Activated T-cell treated with anti-CD3 and anti-CD28 coated beads, Interleukin-2, amount 50 U/mL, for 48 hours (primary cell): ENCODE measurements at places on chromosomes 7 and 10.

DNA sequence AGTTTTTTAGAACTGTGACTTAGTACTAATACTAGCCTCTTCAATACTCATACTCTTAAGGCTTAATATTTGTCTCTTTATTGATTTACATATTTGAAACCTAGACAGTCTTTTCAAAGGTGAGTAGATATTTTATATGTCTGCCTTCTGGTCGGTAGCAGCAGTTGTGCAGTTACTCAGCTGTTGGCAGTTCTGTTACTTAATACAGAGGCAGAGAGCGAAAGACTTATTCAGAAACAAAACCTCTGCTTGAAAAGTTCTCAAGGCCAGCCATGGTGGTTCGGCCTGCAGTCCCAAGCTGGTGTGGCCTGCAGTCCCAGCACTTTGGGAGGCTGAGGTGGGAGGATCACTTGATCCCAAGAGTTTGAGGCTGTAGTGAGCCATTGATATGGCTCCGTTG, 84.2 kb downstream of the AUTS2 start:
- DNase-seq: no peak

DNA sequence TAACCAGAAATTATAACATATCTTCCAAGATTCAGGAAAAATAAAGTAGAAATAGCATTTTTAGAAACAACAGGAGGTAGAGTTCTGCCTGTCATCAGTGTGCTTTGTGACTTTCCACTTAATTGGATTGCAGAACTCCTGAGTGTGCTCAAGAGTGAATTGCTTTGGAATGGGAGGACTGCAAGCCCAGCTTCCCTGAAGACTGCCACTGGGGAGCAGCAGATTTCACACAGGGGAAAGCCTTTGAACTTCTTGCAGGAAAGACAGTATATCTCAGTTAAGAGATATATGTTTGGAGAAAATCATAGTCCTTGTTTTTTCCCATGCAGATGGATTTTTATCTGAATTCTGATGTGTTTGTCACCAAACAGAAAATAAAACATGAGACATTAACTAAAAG, 124.5 kb downstream of the TMEM168 start:
- DNase-seq: no peak

GRCh38 chr7:157784979-157785441, 448.2 kb downstream of the DNAJB6 start:
- no peak for DNase-seq

GRCh38 chr10:4028027-4028471, 243.0 kb upstream of the KLF6 start:
- no peak for DNase-seq

- DNase-seq: no peak
Measured at GRCh38 chr10:97503406-97503805, 4.7 kb downstream of the UBTD1 start.

DNA sequence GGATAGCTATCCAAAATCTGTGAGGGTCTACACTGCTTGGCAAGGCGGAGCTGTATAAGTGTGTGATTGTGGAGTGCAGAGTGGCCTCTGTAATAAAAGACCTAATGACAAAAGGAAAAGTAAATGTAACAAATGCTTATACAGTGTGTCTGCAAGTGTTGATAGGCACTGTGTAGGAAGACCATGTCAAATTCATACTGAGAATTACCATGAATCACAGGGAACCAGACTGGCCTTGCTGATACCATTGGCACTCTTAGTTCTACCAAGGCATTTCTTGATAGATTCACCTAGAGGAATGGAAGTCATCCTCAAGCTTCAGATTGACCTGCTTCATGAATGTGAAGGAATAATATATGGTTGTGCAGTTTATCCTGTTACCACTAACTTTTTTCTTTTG, 58.8 kb downstream of the CYCS start:
- DNase-seq: no peak

DNA sequence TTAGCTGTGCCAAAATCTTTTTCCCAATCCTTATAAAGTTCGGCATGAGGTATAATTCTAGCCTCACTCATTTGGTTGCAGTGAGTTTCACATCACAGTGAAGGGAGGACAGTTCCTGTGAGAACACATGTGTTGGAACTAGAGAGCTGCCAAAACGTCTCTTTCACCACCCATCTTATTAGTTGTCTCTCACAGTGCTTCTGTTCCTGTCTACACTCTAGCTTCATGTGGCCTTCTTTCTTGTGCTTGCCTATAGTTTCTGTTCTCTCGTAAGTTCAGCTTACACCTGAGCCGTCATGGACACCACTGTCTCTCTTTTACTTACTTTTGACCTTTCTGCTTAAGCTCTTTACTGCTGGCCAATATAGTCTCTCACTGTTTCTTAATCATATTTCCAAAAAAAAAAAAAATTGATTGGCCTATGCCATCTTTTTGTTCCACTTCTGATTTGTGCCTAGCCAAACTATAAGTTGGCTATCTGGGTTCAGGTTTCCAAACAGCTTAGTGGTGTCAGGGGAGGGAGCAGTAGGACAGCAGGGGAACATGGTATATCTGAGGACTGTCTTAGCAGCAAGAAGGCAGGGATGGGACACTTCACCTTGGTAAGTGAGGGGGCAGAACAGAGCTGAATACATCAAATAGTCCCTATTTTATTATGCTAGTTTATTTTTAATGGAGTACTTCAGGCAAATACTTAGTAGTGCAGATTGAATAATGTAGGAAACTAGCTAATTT, 38.0 kb downstream of the ZNRF2 start:
- no peak for DNase-seq

GRCh38 chr10:107740962-107741690, 576.6 kb upstream of the SORCS1 start:
- DNase-seq: no peak

DNA sequence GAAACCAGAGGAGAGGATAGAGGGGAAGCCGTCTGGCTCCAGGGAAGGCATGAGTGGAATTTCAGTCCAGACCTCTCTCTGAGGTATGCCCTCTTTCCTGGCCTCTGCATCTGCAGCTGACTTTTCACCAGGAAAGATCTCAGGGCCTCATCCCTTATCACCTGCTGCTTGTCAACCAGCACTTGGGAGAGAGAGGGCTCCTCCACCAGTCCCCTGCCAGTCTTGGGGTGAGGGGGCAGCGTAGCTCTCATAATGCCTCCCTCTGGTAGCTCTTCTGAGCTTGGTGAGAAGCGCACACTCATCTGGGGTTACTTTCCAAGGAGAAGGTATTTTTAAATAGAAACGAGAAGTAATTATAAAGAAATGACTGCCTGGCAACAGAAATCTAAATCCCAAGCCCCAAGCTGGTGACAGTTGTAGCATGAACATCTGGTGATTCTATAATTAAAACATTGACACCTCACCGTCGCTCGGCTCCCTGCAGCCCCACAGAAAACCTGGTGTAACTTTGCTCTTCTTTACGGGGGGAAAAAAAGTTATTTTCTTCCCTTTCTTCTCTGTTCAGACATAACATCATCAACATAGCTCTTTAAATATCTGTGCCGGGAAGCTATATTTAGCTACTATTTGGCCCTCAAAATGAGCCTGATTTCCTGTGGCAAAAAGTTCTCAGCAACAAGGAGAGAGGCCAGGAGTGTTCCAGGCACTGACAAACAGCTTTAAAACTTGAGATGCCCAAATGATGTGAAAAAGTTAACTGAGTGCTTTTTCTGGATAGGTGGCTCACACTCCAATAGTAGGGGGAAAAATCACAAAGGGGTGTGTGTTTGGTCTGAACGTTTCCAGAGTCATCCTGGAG, 26.9 kb downstream of the HIP1 start:
- DNase-seq: no peak

DNA sequence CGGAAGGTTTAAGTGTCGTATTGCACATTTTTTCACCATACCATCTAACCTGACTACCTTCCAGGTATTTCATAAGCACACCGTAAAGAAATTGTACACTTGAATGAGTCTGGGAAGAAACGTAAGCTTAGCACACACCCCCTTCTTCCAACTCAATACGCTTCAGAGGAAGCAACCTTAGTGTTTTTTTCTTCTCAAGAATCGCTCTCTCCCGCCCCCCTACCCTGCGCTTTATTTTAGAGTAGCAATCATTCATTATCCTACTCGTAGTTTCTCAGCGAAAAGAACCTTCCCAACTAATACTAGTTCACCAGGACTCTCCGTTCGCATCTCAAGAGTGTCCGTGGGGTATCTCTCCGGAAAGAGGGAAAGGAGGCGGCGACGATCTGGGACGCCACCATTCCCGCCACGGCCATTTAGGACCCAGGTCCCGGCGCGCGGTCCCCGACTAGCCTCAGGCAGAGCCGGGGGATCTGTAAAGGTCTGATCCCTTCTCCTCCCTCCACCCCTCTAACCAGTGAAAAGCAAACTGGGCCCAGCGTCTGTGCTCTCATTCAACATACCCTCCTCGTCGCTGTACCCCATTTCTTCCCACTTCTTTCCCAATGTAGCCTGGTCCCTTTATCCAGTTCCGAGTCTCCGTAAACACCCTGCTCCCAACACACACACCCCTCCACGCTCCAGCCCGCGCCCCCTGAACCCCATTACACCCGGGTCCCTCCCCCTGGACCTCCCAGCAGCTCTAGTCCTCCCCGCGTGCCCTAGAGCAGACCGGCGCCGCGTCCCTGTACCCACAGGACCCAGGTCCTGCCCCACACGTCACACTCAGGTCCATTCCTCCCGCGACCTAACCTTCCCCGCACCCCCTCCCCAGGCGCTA, 16.0 kb downstream of the MYOZ1 start:
- DNase-seq: no peak

DNA sequence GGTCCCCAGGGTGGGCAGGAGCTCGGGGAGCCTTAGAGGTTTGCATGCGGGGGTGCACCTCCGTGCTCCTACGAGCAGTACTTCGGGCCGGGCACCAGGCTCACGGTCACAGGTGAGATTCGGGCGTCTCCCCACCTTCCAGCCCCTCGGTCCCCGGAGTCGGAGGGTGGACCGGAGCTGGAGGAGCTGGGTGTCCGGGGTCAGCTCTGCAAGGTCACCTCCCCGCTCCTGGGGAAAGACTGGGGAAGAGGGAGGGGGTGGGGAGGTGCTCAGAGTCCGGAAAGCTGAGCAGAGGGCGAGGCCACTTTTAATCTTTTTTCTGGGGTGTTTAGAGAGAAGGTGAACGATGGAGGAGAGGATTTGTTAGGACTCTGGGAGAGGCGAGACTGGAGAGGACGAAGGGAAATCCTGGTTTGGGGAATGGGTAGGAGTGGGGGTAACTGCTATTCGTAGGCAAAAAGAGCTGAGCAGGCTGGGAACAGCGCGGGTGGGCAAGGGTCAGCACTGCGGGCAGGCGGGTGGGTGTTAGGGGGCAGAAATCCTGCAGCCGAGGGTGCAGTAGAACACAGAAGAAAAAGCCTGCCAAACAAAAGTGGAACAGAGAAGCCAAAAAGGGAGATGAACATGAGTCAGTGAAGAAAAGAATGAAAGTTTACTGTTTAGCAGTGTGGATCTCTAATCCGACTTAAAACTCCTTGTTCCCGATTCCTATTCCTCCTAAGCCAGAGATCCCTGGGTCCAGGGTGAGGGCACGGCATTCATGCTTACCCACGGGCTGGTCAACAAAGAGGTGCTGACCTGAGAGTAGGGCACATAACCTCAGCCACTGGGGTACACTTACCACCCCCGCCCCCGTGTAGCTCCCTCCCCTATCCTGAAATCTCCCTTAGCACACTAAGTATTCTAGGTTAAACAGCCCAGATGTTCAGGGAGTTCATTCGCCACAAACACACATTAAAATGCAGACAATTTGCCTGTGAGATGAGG, 26.9 kb downstream of the PRSS2 start:
- DNase-seq: peak; percentile 69

GRCh38 chr7:27105301-27106031, 3.0 kb upstream of the HOXA2 start:
- DNase-seq: no peak

- DNase-seq: no peak
Measured at GRCh38 chr10:15227611-15228372, 59.3 kb upstream of the NMT2 start.

DNA sequence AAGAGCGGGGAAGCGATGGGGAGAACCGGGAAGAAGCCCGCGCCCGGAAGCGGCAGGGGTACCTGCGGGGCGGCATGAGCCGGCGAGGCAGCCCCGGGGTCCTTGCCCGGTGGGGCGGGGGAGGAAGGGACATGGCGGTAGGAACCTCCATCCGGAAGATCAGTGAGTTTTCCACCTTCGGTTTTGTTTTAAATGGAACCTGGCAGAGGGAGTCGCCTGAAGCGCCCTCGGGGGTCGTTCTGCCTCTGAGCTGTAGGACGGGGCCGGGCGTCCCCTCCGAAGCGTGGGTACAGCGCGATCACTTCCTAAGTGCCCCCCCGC, 471 bp downstream of the PFKP start:
- DNase-seq: no peak

DNA sequence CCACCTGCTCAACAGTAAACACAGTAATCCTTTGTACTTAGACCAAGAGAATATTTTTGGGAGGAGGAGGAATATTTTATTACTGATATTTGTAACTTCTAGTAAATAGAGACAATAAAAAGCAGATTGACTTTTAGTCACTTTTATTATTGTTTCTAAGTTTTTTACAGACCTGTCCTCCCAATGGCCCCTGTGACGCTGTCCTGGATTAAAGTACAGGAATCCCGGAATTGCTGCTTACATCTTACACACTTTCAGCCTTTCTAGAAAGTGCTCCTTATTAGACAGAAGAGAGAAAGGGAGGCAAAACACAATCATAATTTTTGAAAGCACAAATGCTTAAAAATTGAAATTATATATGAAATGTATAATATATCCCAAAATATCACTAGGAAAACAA, 86.4 kb upstream of the PRKG1 start:
- no peak for DNase-seq

DNA sequence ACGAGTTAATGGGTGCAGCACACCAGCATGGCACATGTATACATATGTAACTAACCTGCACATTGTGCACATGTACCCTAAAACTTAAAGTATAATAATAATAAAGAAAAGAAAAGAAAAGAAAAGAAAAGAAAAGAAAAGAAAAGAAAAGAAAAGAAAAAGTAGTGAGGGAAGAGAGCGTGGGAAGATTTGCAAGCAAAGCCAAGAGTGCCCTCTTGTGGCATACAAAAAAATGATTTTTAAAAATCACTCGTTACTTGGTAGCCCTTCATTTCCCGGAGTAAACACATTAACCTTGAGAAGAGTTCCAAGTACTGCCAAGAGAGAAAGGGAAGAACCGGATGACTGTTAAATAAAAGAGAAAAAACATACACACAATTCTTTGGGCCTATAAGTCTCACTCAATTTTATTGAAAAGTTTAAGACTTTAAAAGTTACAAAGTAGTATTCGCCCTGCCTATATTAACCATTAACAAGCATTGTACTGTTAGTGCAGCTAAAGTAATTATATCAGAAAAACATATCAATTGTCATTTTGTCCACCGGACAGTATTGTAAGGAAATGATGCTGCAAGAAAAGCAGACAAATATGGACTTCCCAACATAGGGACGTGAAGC, 6.2 kb upstream of the CH25H start:
- DNase-seq: no peak

DNA sequence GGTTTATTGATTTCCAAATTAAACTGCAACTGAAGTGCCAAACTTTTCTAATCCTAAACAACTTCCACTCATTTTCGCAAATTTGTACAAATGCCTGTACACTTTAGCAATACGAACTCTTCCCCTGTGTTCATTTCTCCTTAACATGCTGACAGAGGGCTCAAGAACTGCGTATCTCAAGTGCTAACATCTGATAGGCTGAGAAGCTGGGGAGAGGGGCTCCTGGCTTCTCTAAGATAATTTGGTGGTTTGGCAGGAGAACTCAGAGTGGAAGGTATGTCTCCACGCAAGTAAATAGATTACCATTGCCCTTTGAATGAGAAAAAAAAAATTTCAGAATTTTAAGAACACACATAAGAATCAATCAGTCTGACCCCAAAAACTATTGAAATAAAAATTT, 53.3 kb upstream of the ANLN start:
- DNase-seq: no peak

- no peak for DNase-seq
Measured at GRCh38 chr7:159195946-159196345, 51.3 kb upstream of the VIPR2 start.
